Activated CD4-positive, CD25-positive, alpha-beta regulatory T cell (primary cell): ENCODE measurements at places on chromosomes 16 and 17.

DNA sequence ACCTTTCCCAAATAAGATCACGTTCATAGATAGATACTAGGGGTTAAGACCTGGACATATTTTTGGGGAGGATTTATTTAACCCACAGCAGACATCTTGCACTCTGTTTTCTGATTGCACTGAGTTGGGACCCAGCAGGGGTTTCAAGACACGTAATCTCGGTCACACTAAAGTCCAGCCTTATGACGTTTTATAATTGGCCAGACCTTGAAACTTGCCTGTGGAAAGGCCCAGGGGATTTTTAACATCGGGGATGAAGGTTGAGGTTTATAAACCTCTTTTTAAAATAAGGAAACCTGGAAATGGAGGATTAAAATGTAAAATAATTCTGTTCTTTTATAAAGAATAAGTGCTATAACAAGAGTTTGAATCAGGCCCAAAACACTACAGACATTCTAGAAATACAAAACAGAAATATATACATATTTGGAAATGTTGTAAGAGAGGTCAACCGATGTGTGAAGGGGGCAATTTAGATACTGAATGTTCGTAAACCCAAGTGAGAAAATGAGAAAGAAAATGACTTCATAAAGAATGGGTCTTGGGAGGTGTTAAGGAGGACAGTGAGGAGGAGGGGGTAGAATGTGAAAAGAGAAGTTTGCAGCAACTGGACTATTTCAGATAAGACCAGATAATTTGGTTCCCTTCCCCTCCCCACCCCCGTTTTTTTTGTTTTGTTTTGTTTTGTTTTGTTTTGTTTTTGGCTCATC, 61.1 kb upstream of the NOL11 start:
- no peak for DNase-seq

GRCh38 chr17:40520991-40521453, 19.6 kb upstream of the TNS4 start:
- no peak for DNase-seq

DNA sequence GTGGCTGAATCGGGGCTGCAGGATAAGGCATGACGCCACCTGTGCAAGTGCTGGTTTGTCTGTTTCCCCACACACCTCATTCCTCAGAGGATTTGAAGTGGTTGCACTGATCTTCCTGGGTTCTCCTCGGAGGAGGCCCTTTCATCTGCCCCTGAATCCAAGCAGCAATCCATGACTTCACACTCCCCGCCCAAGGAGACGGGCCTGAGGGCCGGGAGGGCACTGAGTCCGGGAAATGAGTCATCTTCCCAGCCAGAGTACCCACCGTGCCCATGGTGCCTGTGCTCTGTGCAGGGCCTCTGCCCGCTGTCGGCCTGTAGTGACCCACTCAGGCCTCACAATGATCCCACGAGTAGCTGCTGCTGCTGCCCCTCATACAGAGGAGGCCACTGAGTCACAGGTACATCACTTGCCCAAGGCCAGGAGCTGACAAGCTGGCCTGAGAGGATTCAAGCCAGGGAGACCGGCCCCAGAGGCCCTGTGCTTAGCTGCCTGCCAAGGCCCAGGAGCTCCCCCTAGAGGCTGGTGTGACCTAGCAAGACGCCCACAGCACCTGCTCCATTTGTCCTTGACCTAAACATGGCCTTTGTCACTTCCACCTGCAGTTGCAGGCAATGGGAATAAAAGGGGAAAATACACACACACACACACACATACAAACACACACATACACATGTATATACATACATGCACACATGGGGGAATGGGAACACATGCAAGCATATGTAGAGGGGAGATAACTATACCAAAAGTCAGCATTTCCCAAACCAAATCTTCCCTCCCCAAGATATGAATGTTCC, 240.0 kb downstream of the C16orf95 start:
- no peak for DNase-seq

DNA sequence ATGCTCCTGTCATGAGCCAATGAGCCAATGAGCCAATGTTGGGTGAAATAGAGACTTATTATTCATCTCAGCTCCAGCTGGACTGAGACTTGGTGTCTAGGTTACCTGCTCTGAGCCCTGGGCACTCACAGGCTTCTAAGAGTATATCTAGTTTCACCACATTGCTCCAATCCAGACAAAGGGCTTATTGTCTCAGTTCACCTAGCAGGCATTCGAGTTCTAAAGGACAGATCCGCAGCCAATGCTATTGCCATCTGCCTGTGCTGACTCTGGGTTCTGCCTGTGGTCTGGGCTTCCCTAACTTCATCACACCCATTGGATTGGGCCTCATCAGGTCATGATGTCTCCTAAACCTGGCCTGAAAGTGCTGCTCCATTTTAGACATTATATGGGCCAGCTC, 66.1 kb upstream of the HS3ST4 start:
- DNase-seq: no peak

- no peak for DNase-seq
Observed at GRCh38 chr17:42514867-42515266, 21.2 kb upstream of the NAGLU start.

GRCh38 chr16:75218256-75219076, at the start of gene CTRB1:
Gene CTRB1 (plus strand): TSS chr16:75218988. CDS start chr16:75219008, 20 bp downstream.
- DNase-seq: no peak

- no peak for DNase-seq
Observed at GRCh38 chr17:81364278-81365147, 30.7 kb upstream of the BAHCC1 start.

GRCh38 chr17:29289852-29290251, 4.1 kb downstream of the NUFIP2 start:
- no peak for DNase-seq

DNA sequence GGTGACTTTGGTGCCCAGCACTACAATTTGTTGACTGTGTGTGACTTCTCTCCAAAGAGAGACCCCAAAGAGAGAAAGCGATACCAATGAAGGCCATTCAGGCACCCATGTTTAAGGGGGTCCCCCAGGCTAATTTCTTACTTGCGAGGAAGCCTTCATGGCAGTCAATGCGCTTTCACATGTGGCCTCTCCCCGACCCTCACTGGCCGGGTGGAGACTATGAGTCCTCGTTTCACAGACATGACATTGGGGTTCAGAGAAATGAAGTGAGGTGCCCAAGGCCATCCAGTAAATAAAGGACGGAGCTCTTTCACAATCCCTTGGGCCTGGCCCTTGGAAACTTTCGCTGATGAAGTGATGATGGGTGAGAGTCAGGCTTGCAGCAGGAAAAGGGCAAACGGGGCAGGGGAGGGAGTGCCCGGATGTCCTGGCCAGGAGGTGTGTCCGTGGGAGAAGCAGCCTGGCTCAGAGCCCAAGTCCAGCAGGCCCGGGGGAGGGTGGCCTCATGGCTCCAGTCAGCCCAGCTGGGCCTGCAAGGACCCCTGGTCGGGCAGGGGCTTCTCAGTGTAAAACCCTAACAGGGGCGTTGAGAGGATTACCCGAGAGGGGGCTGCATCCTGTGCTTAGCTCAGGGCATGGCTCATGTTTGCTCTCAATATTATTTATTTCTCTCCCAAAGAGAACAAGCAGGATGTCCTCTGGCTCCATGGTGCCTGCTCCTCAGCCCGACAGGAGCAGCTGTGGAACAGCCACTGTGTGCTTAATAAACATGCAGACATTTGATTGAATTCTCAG, 14.7 kb downstream of the TBX2 start:
- no peak for DNase-seq

GRCh38 chr17:12756786-12757185, 32.5 kb upstream of the ARHGAP44 start:
- DNase-seq: no peak

GRCh38 chr17:269616-270514, 82.7 kb downstream of the RPH3AL start:
- no peak for DNase-seq

DNA sequence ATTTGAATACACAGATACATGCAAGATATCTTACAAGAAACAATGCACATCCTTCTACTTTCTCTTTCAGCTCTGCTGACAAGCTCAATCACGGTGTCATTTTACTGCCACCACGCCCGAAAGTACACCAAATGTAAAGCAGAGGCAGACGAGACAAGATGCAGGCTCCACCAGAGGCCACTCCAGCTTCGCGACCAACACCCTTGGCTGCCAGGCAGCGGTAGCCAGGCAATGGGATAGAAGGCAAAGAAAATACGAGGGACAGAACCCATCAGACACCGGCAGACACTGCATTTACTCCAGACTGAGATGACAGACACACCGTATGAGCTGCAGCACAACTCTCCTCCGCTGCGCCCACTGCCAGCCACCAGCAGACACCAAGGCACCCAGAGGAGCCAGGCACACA, 41.0 kb downstream of the USP22 start:
- no peak for DNase-seq

DNA sequence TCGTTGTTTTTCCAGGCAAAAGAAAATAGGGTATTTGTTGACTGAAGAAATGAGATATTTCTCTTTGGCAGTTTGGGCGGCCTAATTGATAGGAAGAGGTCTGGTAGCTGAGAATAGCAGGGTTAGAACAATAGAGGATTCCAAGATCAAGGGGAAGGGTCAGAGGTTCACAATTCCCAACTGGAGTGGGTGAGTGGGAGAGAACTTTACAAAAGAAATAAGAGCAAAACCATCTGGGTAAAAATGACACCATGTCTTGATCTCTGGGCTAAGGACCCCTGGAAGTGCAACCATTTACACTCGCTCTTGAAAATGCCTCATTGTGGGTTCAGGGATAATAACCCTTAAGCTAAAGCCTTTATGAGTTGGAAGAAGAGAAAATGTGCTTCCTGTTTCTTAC, 180.5 kb downstream of the CDH13 start:
- DNase-seq: no peak

- no peak for DNase-seq
Observed at GRCh38 chr17:988561-988960, 8.4 kb upstream of the TIMM22 start.

DNA sequence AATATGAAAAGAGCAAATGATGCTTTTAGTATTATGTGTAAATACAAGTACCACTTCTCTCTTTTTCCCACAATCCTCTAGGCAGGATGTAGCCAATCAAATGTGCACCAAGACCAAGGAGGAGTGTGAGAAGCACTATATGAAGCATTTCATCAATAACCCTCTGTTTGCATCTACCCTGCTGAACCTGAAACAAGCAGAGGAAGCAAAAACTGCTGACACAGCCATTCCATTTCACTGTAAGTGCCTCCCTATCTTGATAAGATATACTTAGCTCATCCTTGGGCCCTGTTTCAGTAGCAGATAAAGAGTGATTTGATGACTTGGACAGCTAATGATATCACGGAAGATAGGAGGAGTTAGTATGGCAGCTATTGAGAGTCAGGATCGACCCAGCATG, 33.7 kb downstream of the TADA2A start:
- DNase-seq: no peak

DNA sequence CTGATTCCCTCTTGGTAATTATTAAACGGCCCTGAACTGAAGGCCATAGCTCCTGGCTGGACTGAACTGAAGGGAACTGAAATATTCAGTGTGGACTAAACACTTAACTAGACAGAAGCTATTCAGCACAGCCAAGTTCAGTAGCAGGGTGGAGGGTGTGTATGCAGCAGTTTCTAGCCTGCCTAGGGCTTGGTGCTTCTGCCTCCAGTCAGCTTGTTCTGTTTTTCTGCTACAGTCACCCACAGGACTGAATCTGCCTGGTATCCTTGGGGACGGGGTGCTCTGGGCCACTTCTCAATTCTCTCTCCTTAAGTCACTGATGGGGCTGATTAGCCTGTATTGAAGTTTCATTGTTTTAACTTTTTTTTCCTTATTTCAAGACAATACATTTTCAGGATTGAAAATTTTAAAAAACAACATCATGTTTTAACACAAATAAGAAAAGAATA, 77.1 kb downstream of the WWP2 start:
- no peak for DNase-seq

GRCh38 chr17:68710976-68711375, 109.8 kb upstream of the FAM20A start:
- no peak for DNase-seq

DNA sequence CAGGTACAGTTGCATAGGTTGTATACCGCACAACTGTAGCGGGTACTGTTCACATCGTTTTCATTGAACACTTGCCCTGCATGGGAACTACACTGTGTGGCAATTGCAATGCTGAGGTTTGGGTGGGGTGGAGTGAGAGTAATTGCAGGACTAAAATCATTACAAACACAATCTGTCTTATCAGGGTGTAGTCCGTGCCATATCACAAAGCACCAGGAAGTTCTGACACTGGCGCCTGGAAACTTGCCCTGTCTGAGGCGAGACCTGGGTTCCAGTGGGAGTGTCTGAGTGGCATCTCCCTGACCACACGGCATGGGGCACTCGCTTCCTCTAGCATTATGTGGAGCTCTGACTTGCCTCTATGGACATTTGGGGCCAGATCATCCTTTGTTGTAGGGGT, 153.4 kb downstream of the RGS9 start:
- no peak for DNase-seq

DNA sequence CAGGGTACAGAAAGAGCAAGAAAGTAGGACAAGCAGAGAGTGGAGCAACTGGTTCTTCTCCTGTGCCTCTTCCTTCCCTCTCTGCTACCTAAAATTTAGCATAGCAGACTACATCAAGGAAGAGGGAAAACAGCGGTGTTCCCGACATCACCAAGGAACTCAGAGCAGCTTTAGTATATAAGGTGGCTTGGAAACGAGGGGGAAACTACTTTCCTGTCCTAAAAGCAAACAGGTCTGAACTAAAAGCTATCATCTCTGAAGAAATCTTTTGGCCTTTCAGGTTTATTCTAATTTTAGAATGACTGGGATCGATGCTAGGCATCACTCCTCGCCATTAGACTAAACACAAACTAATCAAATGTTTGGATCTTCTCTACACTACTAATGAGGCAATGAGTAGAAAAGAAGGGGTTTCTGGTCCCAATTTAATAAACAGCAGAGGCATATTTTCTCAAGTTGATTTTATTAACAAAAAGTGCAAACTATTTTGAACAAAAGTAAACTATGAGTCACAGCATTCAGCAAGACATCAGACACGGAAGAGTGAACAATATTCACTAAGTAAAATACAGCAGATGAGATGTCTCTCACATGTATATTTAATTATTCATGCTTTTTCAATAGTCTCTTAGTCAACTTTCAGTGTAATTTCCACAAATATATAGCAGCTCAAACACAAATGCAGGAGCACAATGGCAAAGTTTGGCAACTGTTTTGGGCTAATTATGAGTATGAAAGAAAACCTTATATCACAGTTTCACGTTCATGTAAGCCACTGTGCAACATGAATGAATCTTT, 108.7 kb downstream of the TRIM37 start:
- no peak for DNase-seq

DNA sequence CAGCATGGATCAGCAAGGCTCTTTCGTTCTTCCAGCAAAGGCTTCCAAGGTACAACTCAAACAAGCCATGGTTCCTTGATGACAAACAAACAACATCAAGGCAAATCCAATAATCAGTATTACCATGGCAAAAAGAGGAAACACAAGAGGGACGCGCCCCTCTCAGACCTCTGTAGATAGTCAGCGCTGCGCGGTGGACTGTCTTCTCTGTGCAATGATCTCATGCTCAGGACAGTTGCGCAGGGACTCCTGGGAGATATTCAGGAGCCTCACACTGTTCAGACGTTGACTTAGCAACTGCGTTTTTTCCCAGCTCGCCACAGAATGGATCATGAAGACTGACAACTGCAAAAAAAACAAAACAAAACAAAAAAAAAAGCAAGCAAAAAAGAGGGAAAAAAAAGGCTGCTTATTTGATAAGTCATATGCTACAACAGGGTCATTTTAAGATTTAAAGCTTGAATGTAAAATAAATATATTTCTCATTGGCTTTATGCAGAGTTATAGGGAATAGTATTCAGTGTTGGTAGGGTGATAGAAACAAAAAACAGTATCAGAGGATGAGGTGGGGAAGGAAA, 37.1 kb upstream of the ADCY7 start:
- no peak for DNase-seq
